ENCODE measurements at places on chromosomes 7 and 10. TPM values are rescaled to one million over a fixed set of nuclear protein-coding genes. Genes with fewer than 3 reads are reported as not detected.
A peak's percentile ranks its signal among the peaks of the same experiment; 100 is the strongest.

DNA sequence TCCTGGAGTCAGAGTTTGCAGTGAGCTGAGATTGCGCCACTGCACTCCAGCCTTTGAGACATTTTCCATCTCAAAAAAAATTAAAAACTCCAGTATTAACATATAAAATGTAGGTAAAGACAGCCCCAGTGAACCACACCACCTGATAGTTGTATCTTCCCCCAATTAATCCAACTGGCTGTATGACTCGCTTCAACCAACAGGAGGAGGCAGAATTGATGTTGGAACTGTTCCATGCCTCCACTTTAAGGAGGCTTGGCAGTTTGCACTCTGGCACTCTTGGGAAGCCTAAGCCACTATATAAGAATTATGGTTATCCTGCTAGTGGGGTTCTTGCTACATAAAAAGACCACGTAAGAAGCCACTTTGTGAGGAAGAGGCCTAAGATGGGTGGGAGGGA is 72.7 kb downstream of the STK17A start:
- DNase-seq: peak; percentile 59

DNA sequence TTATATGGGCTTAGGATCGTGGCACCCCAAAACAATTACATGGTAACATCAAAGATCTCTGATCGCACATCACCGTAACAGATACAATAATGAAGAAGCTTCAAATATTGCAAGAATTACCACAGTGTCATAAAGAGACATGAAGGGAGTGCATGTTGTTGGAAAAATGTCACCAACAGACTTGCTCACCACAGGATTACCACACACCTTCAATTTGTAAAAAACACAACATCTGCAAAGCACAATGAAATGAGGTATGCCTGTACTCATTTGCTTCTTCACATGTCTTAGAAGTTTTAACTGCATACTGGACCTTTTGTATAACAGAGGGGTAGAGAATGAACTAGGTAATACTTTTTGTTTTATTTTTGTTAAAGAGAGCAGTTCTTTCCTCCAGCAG is 96.6 kb downstream of the TPST1 start:
- no peak for DNase-seq

DNA sequence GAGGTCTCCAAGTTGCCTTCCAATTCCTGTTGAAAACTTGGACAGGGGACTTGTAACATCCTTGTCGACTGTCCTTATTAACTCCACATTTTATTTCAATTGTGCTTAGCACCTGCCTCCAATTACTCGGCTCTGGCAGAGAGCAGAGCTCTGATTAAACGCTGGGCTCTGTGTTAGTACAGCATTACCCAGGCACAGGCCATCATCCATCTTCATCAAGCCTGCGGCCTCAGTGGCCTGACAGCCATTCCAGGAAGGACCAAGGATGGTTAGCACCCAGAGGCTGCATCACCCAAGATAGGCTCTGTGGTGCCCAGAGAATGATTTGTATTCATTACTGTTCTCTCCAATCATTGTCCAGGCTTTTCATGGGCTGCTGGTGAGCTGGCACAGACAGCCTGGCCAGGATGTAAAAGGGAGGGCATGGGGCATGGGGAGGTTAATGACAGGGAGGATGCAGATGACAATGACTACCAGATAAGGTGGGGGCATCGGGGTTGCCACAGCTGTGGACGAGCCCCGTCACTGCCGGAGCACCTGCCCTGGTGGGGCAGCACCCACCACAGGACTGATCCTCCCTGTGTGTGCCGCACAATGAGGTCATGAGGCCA is 123.3 kb downstream of the PTPN20 start:
- no peak for DNase-seq

GRCh38 chr7:68244389-68244788 is 1247.8 kb downstream of the TYW1 start:
- no peak for DNase-seq

DNA sequence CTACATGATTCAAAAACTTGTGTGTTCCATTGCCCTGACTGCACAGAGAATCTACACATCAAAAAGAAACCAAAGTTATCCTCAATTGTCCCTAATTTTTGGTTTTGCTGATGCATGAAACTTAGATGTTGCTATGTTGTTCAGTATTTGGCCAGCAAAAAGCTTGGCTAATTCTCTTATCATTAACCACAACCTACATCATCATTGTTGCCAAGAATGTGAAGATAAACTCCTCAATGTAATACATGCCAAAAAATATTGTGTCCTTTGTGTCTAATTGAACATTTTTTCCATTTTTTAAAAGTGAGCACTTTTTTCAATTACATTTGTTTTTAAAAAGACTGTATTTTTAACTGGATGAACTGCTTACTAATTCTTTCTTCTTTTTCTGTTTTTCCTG is 268.0 kb upstream of the SEMA3D start:
- no peak for DNase-seq

- peak; percentile 5 for DNase-seq
Observed at GRCh38 chr10:27893358-27893954, 105.4 kb downstream of the ODAD2 start.

DNA sequence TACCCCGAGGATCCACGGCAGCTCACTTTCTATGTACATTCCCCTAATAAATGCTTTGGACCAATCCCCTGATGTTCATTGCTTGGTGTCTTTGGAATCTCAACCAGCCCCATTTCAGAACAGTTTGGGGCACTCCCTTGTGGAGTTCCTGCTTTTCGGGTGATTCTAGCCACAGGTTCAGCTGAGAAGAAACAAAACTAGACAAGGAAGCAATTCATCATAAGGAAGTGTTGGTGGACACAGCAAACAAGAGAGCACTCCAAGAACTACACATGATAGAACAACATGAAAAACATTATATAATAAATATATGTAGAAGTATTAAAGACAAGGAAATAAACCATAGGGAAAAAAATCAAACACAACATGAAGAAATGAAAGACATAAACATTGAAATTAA is 6.0 kb upstream of the CCDC136 start:
- DNase-seq: no peak

DNA sequence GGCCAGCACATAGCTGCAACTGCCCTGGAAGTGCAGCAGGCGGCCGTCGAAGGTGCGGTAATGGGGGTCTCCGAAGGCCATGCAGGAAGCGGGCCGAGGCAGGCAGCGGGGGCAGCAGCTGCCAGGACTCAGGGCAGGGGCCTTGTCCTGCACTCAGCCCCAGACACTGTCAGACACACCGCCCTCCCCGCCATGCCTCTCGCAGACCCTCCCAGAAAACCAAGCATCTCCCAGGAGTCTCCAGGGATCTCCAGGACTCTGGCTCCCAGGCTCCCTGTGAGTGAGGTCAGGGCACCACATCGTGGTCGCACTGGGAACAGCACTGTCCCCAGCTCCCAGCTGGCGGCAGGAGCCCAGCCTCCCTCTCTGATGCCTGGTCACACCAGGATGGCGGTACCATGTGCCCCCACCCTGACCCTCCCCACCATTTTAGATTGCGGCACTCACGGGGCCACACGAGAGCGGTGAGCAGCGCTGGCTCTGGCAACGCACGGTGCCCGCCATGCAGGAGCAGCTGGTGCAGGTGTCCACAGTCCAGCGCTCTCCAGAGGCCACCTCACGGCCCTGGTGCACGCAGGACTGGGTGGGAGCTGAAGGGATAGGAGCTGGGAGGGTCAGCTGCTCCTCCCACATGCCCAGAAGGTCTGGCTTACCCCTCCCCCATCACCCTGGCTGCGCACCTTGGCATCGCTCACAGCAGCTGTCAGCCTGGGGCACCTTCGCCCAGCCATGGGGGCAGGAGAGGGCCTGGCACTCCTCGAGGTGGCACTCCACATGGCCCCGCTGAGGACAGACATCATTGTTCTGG is 17.5 kb downstream of the ATP6V1F start:
- peak; percentile 85 for DNase-seq

GRCh38 chr7:127598318-127598717 is 4.8 kb downstream of the FSCN3 start:
- DNase-seq: peak; percentile 57

GRCh38 chr7:25196132-25196896 is 32.0 kb downstream of the NPVF start:
- peak; percentile 21 for DNase-seq

- no peak for DNase-seq
Observed at GRCh38 chr10:97618733-97619132, 14.6 kb downstream of the MORN4 start.

- no peak for DNase-seq
Observed at GRCh38 chr10:47379901-47380300, 4.2 kb downstream of the ZNF488 start.

- no peak for DNase-seq
Observed at GRCh38 chr7:144723301-144723700, 112.6 kb downstream of the TPK1 start.

DNA sequence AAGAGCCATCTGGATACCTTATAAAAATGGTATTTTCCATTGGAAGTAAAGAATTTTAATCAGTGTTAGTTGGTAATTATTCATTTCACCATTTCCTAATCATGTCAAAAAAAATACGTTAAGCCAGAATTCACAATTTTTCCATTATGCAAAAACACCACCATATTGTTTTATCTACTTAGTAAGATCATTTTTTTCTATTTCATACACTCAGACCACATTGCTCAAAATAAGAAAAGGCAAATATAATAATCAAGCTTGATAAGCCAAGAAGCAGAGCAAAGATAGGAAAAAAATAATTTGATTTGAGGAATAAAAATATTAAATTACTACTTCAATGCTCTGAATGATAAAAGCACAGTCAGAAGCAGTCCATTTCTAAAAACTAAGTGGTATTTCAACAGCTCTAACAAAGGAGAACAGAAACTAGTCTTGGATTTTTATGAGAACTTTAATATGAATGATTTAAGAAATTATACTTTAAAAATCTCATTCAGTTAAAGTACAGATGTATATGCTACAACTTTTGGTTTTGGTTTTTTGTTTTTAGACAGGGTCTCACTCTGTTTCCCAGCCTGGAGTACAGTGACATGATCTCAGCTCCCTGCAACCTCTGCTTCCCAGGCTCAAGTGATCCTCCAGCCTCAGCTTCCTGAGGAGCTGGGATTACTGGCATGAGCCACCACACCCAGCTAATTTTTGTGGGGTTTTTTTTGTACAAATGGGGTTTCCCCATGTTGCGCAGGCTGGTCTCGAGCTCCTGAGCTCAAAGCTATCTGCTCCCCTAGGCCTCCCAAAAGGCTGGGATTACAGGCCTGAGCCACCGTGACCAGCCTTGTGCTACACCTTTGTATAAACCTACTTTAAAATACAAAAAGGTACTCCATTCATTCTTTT is 46.6 kb downstream of the LRRN3 start:
- peak; percentile 91 for DNase-seq

DNA sequence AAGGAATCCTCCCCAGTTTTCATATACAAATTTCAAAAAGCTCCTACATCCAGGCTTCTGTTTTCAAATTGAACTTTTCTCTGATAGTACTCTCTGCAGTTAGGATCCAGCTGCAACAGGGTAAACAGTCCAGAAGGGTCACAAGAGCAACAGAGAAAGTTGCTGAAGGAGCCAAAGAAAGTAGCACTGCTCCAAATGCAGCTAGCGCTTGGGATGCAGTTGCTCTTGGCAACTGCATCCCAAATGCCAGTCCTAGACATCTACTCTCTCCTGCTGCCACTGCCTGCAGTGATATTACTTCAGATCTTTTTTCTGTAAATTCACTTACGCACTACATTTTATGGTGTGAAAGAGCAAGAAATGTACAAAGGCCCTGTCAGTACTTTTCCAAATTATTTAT is 14.6 kb downstream of the GPR37 start:
- DNase-seq: no peak

DNA sequence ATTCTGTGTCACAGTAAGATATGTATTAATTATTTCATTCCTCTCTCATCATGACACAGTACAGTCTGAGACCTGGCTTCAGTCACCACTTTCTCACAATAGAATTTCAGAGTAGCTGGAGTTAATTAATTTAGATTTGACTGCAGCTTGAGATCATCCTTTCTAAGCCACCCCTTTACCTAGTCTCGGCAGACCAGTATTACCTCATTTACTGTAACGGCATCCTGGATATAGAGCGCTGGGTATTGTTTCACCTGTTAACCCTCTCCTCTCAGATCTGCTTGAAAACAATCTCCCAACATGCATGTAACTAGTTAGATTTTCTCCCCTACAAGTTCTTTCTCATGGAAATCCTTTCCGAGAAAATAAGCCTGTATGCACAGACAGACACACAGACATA is 1057.5 kb downstream of the GATA3 start:
- no peak for DNase-seq

GRCh38 chr7:103773726-103774125 is 215.7 kb downstream of the RELN start:
- no peak for DNase-seq

DNA sequence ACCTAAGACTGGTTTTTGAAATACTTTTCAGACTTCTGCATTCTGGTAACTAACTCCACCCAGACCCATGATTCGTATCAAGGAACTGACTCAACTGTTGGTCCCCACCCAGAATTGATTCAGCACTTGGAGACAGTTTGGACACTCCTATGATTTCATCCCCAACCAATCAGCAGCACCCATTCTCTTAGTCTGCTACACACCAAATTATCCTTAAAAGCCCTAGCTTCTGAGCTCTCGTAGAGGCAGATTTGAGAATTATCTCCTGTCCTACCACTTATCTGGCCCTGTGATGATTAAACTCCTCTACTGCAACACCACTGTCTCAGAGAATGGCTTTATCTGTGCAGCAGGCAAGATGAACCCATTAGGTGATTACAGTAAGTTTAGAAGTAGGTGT is 7.7 kb upstream of the GSTO1 start:
- DNase-seq: no peak

EGFR gene
- total RNA-seq: 58.2 TPM

ZPBP gene
- total RNA-seq: not detected

PARP12 gene
- total RNA-seq: 34.8 TPM

GPR15LG gene
- total RNA-seq: not detected

PMS2 gene
- 17.1 TPM for total RNA-seq

SEMA3E gene
- 6.0 TPM for total RNA-seq

CCDC201 gene
- not detected for total RNA-seq

ZNF655 gene
- total RNA-seq: 116 TPM

FBXO24 gene
- total RNA-seq: not detected

CPA2 gene
- total RNA-seq: 0.11 TPM

All from Daoy (cell line).